ENCODE measurements at places on chromosomes 12 and 14.

DNA sequence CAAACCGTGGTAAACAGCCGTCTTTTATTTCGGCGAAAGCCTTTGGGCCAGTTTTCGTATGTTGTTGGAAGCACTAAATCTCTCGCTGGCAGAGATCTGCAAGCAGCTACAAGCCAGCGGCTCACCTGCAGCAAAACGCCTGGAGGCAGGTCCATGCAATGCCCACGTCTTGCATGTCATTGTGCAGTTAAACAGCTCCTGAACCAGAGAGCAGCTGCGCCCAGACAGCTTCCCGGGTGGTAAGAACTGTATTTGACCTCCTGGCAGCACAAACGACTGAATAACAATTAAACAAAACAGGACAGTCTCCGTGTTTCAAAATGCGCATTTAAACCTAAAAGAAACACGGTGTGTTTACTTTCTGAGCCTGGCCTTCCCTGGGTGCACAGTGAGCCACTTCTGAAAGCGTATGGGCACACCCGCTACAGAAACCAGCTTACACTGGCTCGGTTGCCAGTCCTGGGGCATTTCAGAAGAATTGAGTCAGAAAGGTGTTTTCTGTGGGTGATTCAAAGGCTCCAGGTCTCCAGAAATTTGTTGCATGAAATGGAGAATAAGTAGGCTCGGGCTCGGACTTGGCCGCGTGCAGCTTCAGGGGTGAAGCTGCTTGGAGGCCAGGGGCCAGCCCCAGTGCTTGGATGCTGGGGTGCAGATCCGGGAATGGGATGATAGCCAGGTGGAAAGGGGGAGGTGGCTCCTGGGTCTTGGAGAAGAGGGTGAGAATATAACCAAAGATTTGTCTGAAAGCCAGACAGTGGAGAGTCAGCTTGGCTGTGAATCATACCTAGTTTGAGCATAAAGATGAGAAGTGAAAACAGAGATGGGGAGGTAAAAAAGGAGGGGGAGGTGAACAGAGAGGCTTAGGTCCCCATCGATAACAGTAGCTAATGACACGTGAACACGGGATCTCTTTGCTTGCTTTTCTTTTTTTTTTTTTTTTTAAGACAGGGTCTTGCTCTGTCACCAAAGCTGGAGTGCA, 24.9 kb upstream of the FZD10 start:
- no peak for DNase-seq

GRCh38 chr12:120265473-120266179, at the start of gene PXN:
TSS of gene PXN (minus strand) at chr12:120265730. CDS start at chr12:120265629, 101 bp downstream.
- peak; percentile 96 for DNase-seq

DNA sequence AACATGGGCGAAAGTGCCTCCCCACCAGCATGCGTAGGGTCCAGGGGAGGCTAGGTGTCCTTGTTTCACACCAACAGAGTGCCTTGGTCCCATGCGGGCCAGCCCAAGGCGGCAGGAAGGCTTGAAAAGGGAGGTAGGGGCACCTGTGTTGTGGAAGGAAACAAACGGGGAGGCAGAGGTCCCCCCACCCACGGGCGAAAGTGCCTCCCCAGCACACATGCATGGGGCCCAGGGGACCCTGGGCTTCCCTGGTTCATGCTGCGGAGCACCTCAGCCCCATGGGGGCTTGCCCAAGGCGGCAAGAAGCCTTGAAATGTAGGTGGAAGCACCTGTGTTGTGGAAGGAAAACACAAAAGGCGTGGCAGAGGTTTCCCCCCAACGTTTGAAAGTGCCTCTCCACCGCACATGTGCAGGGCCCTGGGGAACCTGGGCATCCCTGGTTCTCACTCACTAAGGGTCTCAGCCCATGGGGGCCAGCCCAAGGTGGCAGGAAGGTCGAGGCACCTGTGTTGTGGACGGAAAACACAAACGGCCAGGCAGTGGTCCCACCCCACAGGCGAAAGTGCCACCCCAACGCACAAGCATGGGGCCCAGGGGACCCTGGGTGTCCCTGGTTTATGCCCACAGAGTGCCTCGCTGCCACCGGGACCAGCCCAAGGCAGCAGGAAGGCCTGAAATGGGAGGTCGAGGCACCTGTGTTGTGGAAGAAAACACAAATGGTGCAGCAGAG, 374.7 kb downstream of the ALG10 start:
- DNase-seq, result peak; percentile 4

GRCh38 chr12:1108276-1108675, 117.3 kb downstream of the ERC1 start:
- peak; percentile 67 for DNase-seq

- no peak for DNase-seq
Observed at GRCh38 chr12:32183650-32184049, 77.0 kb downstream of the BICD1 start.

DNA sequence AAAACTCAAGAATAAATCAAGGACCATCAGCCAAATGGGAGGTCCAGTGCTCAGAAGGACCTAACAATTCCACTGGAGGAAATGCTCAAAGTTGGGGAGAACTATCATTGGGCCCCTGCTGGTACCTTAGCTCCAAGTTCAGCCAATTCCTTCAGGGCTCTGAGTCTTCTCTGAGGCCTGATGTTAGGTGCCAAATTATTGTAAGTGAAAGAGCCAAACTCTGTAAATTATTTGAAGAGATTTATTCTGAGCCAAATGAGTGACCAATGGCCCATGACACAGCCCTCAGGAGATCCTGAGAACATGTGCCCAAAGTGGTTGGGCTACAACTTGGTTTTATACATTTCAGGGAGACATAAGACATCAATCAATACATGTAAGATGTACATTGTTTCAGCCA, 8.2 kb upstream of the TMEM263 start:
- DNase-seq, result no peak

GRCh38 chr14:63492391-63492790, 50.8 kb downstream of the PPP2R5E start:
- no peak for DNase-seq

GRCh38 chr12:104788840-104789271, 169.2 kb downstream of the SLC41A2 start:
- DNase-seq, result no peak

- no peak for DNase-seq
Observed at GRCh38 chr14:60640859-60641741, 8.2 kb downstream of the SIX1 start.

DNA sequence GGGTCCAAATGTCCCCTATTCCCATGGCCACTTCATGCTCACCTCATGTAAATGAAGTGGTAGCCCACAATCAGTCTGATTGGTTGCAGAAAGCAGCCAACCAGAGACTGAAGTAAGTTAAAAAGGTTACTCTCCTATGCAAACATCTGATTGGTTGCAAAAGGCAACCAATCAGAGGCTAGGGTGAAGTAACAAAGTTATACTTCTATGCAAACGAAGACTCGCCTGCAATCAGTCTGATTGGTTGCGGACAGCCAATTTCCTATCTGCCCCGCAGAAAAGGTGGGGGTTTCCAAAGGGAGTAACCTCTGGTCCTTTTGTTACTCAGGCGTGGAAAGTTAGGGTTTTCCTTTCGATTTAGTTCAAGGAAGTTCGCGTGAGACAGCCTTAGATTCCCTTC, 208.1 kb upstream of the NEDD1 start:
- DNase-seq, result no peak

DNA sequence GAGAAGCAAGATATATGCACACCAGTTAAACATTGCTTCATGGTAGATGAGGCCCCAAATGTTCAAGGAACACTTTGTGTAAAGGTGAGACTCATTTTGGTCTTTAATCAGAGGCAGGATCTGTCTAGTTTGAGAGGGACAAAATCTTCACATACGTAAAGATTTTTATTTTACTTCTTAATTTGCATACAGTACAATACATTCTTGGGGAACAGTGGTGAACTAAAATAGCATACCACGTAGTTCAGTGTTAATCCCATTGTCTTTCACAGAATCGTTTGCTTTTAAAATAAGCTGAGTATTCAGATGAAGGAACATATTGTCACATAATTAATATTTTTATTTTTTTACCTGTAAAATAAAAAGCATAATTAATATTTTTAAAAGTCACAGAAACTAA, 43.3 kb downstream of the GPATCH2L start:
- DNase-seq, result no peak

GRCh38 chr12:75658286-75658685, 146.9 kb upstream of the KRR1 start:
- no peak for DNase-seq

- no peak for DNase-seq
Observed at GRCh38 chr14:104801520-104802393, 856 bp downstream of the ZBTB42 start.

- DNase-seq, result no peak
Observed at GRCh38 chr12:93751864-93752610, 74.9 kb downstream of the CRADD start.

DNA sequence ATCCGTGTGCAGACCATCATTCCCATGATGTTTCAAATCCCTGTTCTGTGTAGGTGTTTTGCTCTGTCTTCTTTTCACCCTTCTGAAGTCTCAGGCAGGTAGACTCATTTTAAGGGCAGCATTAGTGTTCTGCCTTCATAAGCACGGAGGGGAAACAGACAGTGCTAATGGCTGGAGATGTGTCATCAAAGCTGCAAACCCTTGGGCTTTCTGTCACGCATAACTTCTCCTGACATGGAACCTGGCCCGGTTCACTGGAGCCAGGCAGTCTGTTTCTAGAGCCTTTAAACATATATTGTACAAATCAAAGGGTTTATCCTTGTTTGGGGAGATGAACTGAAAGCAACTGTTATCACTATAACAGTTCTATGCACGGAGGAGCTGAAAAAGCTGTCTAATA, 141.4 kb downstream of the TMEM132D start:
- no peak for DNase-seq

DNA sequence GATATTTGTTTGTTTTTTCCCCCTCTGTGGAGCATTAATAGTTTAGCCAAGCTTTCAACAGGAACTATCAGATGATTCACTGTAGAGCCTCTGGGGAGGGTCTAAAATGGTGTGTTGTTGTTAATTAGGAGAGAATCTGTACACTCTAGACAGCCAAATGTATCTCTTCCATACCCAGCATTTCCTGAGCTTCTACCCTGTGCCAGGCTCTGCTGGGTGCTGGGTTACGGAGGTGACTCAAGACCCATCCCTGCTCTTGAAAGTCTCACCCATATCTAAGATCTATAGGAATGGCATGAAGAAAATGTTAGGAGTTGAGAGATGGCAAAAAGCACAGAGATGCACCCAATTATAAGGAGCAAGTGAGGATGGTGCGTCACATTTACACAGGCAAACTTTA, 245.8 kb downstream of the C12orf75 start:
- no peak for DNase-seq

DNA sequence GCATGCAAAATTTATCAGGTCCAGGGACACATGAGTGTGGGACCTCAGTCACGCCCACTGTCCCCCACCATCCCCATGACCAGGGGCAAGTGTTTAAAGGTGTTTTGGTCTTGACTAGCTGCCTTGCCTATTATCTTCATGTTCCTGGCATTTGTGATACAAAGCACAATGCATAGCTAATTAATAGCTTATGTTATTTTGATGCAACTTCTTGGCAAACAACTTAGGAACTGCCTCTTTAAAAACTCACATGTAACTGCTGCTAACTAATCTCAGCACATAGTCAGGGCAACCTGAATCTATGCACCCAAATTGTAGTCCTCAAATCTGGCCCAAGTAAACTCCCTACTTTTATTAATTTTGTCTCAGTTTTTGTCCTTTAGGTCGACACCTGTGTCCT, 7.4 kb upstream of the OR6J1 start:
- DNase-seq, result no peak

DNA sequence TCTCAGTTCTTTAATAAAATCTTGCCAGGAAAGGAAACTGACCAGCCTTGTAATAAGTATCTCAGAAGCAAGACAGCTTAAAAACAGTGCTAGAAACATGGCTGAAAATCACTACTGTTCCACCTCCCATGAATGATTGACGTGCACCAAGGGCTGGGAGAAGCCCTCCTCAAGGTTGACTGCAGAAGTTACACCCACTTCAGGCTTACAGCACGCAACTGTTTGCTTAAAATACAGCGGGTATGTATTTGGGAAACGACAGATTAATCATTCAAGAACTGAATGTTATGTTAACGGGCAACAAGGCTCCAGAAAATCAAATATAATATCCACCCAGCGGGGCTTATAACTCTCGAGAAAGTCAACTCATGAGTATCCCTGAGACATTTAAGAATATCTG, 22.1 kb downstream of the PRKD1 start:
- DNase-seq, result no peak

- no peak for DNase-seq
Observed at GRCh38 chr12:120846721-120847120, 57.4 kb downstream of the SPPL3 start.

DNA sequence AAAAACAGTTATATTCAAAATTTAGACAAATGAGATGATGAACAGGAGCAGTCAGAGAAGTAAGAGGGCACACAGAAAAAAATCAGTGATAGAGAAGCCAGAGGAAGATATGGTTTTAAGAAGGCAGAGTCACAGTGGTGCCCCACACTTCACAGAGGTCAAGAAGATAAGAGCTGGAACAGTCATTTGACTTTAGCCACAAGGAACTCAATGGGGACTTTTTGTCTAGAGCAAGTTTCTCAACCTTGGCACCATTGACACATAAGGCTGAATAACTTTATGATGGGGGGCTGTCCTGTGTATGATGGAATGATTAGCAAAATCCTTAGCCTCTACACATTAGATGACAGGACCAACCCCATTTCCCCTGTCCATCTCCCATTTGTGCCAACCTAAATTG, 172.8 kb upstream of the PLEKHG7 start:
- no peak for DNase-seq

DNA sequence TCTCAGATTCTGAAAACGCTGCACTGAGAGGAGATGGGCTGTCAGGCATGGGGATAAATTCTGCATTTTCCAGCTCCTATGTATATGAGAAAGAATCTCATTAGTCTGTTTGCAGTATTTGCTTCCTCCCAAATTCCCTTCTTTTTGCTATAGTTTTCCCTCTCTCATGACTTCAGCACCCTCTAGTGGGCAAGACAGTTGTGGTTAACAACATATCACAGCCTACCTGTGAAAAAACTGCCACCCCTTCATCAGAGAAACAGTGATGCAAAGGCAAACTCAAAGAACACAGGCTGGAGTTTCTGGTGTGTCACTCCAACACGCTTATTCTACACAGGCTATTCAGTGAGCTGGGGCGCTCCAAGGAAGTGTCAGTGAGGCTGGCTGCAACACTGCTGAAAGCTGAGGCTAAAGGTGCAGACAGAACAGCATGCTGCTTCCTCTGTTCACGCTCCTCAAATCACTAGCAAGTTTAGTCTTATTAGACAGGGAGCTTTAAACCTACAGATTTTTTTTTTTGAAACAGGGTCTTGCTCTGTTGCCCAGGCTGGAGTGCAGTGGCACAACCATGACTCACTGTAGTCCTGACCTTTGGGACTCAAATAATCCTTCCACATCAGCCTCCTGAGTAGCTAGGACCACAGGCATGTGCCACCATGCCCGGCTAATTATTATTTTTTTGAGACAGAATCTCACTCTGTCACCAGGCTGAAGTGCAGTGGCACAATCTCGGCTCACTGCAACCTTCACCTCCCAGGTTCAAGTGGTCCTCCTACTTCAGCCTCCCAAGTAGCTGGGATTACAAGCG, 19.3 kb downstream of the ZC2HC1C start:
- peak; percentile 60 for DNase-seq

DNA sequence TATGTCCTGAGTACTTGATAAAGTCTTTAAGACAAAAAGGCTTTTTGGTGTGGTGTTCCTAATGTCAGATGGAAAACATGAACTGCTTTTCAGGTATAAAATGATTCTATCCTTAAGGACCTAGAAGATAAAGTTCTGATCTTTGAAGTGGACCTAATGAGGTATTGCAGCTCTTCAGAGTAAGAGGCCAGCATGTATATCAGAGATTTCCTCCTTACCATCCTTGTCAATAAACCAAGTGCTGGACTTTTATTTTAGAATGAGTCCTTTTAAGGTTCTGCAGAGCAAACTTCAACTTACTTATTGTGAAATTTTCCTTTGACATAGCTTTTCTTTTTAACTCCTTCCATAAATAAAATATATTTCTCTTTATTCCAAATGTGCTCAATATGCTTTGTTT, 50.1 kb downstream of the UNC79 start:
- DNase-seq, result no peak

- no peak for DNase-seq
Observed at GRCh38 chr12:26564391-26564790, 268.6 kb downstream of the ITPR2 start.

Measured in GM13976 (cell line).